ENCODE measurements at places on chromosomes 11 and 22. TPM values are rescaled to one million over a fixed set of nuclear protein-coding genes. Genes with fewer than 3 reads are reported as not detected.

DNA sequence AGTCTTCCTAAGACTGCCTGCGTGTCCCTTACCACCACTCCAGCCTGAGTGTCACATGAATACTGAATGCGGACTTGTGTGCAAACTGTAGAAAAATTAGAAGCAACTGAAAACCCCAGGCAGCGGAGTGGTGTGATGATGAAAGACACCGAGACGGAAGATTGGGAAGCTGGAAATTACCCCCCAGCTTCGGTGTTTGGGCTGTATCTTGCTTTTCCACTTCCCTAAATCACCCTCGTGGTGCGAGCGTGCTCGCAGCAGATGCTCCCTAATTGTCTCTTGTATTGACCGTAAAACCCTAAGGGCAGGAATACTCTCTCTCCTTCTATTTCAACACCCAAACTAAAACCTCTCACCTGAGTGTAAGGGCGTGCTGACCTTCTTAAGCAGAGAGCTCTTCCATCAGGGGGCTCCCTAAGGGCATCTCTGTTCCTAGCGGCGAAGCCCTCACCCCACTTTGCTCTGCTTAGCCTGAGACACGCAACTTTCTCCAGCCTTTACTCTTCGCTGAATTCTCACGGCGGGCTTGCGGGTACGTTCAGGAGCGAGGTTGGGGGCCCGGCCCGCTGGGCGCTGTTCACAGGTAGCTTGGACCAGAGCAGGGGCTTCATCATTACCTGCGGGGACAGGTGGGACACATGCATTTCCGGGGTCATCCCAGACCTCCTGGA, 62.4 kb downstream of the CRYBB2 start:
- no peak for DNase-seq

GRCh38 chr11:15640318-15640717, 525.6 kb downstream of the INSC start:
- DNase-seq, result no peak

GRCh38 chr22:49307481-49307830, 520.2 kb downstream of the BRD1 start:
- DNase-seq, result peak; percentile 8

- DNase-seq, result no peak
These were observed 9.1 kb downstream of the TPCN2 start for GRCh38 chr11:69057801-69058200.

DNA sequence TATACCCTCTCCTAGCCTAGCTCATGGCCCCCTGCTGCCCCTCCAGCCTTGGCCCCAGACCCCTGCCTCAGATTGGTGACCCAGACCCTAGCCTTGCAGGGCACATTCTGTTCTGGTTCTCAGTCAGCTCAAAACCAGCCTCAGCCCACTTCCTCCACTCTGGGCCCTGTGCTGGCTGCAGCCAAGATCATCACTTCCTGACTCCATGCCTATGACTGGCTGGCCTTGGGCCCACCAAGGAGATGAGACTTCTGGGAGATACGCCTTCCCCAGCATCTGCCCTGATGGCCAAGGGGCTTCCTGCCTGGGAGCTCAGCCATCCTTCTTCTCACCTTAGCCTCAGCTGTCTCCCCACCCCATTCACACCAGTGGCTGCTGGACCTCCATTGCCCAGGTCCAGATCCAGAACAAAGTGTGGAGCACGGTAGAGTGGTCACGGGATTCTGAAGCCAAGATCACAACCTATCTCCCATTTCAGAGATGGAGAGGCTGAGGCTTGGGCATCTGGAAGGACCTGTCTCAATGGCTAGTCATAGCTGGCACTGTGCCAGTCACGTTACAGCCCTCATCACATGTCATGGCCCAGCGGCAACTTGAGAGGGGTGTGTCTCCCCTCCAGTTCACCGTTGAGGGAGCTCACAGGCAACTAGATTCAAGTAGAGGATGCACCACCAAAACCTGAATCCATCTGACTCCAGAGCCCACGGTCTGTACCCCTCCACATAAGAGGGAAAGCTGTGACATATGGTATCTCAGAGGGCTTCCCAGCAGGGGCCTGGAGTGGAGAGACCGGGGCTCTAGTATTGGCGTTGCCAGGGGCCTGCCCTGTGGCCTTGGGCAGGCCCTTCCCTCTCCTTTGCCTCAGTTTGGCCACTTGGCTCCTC, 43.0 kb upstream of the KLHL35 start:
- peak; percentile 69 for DNase-seq

SHISAL1 gene
- total RNA-seq, result 0.46 TPM

HPX gene
- 4.1 TPM for total RNA-seq

CYP2D6 gene
- total RNA-seq, result 0.43 TPM

SCGB1A1 gene
- not detected for total RNA-seq

PTPN5 gene
- total RNA-seq, result 0.40 TPM

B3GAT1 gene
- 0.25 TPM for total RNA-seq

SCGB1C1 gene
- 0.63 TPM for total RNA-seq
